ENCODE measurements at places on chromosomes 11 and 22.

- DNase-seq = peak; percentile 44
These were observed 585 bp downstream of the ARHGEF12 start for GRCh38 chr11:120336641-120337354.

GRCh38 chr11:16191212-16191867, 165.0 kb downstream of the SOX6 start:
- no peak for DNase-seq

DNA sequence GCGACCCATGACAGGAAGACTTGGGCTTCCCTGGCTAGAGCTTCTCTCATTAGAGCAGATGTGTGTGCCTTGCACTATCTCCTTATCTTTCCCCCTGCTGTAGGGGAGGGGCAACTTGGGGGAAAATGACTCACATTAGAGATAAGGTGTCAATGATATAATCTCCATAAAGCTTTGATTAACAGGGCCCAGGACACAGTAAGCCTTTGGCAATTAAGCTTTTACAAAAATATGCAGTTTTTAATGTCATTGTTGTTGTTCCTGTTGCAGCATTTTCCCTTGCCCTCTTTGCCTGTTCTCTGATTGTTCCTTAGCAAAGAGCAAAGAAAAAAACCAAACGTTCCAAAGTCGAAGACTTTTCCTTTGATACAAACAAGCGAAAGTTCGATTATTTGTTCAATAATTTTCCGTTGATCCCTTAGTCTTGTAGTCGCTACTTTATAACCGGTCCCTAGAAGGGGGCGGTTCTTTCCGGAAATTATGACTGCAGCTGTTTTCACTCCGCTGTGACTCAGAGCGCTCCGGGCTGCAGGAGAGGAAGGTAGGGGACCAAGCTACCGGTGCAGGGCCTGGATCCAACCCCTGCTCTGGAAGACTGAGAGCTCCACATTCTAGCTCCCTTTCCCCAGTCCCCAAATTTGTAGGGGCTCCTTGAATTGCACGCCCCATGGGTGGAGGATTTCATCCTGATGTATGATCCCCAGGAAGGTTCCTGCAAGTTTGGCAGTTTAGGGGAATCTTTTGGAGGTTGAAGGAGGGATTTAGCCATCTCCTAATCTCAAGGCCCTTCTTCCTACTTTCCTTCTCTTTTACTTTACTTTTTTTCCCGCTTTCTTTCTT, at the start of gene VWA5A:
Gene VWA5A, plus strand, starts transcription at position 509 of the 840 bp plus-strand sequence. CDS start 2,062 bp downstream, outside the sequence.
- peak; percentile 50 for DNase-seq

DNA sequence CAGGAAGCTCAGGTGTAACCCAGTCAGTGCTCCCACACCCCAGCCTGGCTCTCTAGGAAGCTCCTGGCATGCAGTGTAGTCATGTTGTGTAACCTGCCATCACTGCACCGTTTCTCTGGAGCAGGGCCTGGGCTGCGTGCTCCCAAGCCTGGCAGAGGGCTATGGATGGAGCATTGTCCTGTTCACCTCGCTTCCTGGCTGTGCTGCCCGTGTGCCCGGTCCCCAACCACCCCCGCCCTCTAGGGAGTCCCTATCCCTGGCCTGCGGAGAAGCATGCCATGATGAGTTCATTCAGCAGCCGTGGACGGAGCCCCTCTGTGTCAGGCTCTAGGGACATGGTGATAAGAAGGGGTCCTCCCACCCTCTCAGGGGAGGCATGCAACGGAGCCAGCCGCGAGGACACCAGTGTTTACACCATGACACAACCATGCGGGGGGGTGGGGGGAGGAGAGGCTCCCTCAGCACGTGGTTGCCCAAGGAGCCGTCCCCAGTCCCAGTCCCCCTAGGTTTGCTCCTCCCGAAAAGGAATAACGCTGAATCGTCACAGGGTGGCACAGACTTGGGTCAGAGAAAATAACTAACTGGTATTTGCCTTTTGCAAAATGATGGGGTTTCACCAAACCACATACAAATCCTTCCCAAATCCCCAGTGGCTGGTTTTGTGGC, 73.1 kb downstream of the FBLN1 start:
- DNase-seq = no peak

GRCh38 chr11:43573233-43573632, 107.3 kb upstream of the HSD17B12 start:
- peak; percentile 72 for DNase-seq

DNA sequence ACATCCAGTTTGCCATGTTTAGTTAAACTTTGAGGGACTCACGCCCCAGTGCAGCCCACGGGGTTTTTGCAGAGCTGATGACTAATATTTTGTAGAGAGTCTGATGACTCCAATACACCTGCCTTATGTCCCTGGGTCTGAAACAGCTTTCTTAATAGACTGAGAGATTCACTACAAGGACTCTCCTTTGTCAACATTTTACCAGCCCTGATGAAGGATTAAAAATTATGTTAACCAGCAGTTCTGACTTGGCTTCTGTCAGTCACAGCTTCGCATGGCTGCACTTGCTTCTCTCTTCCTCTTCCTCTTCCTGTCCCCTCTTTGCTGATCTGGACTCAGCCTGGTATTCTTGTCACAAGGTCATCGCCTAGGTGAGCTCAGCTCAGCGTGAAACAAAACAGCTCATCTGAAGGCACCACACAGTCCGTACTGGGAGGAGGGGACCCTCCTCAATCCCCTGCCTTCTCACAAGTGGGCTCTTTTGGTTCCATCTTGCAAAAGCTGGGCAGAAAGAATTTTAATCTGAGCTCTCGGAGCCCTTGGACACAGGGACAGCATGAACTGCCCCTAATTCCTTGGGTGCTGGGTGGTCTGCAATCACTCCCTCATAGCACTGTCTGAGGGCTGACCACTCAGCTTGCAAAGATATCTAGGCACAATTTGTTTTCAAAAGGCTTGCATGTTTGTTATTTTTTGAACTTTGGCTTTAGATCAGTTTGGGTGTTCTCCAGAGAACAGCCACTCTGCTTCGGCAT, 38.1 kb upstream of the POU2AF1 start:
- no peak for DNase-seq

- DNase-seq = no peak
These were observed 792 bp downstream of the RBMXL2 start for GRCh38 chr11:7089328-7090251.

DNA sequence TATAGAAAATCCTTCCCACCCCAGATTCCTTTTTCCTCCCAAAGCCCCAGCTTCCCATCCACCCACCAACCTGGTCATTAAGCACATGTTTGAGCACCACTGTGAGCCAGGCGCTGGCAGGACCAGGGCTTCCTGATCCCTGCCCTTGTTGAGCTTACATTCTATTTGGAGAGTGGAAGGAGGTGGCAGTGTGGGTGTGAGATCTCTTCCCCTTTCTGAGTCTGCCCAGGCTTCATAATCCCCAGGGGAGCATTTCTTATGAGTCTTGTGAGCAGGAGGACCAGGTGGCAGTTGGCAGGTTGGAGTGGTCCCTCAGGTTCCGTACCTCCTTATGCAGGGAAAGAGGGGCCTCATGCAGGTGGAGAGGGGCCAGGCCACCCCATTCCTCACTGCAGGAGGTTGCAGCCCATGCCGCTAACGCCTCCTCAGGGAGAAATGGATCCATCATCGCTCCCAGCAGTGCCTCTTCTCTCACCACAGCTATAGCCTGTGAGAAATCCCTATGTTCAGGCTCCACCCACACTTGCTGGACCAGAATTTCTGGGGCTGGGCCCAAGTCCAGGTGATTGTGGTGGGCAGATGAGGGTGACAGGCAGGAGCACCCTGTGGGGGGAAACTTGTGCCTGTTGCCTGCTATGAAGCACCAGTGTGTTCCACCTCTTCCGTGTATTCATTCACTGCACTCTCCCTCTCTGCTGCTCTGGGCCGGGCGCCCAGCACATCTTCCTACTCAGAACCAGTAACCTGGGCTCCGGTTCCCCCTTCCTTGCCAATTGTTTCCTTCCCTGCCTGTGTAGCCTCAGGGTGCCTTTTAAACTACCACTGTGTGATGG, 23.5 kb downstream of the UBE2L3 start:
- DNase-seq = no peak

GRCh38 chr11:32088117-32088941, 2.5 kb upstream of the RCN1 start:
- DNase-seq = no peak

DNA sequence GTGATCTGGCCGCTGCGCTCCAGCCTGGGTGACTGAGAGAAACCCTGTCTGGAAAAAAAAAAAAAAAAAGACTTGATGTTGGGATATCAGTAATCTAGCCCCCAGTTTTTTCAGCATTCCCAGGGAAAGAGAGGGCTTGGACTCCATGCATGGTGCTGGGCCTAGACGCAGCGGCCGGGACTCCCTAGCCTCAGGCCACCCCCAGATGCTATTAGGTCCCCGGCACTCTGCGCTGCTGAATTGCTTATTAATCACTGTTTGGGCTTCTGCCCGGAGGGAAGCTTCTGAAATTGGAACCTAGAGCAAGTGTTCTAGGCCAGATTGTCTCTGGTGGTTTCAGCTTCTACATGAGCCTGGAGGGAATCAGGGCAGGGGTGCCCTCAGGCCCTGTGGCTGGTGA, 39.0 kb downstream of the SLCO2B1 start:
- DNase-seq = no peak

GRCh38 chr11:115774756-115775155, 270.5 kb upstream of the CADM1 start:
- DNase-seq = no peak

GRCh38 chr22:44765571-44766285, 13.4 kb downstream of the ARHGAP8 start:
- DNase-seq = no peak

DNA sequence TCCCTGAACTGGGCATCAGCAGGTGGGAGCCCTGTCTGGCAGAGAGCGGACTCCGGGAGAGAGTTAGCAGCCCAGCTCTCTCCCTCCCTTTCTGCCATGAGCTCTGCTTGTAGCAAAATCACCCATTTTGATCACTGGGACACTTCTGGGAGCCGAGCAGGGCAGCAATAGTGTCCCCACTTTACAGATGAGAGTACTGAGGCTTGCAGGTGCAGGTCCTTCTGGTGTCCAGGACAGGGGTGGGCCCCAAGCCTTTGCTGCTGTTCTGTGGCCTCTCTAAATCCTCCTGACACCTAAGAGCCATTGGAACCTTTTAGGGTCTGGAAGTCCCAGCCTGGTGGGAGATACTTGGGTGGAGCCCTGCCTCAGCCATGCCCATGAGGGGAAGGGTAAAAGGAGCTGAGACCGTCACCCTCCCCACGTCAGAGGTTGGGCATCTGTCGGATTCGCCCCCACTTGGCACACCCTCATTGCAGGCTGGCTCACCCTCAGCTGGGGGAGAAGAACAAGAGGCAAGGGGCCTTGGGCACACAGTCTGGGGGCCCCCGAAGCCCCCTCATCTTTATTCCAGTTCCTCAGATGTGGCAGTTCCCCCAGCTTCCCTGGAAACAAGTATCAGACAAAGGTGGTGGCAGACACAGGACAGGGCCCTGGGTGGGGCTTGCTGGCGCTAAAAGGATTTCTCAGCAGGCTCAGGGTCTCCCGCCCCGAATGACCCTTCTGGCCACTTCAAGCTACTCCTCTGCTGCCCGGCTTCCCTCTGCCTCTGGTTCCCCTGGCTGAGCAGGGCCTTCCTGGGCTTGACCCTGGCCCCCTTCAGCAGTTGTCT, 4.5 kb downstream of the RIN1 start:
- no peak for DNase-seq

DNA sequence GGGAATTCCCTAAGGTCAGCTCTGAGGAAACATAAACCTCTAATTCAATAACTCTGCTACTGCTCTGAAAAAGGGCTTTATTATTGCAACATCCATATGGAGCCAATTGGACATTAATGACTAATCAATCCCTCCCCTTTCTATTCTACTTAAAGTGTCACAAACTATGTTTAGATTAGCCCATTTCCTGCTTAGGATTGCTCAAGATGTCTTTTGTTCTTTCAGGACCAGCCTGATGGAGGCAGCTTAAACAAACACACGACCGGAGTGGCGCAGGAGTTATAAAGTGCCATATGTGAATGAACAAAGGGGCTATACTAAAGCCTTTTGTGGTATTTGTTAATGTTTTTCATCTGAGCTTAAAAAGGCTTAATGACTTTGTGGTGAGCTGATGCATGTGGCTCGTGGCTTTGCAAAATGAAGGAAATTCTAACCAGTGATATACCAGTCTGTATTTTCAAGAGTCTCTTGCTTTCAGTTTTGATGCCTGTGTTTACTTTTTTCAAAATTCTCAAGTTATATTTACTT, 354.4 kb downstream of the SOX6 start:
- DNase-seq = peak; percentile 77

DNA sequence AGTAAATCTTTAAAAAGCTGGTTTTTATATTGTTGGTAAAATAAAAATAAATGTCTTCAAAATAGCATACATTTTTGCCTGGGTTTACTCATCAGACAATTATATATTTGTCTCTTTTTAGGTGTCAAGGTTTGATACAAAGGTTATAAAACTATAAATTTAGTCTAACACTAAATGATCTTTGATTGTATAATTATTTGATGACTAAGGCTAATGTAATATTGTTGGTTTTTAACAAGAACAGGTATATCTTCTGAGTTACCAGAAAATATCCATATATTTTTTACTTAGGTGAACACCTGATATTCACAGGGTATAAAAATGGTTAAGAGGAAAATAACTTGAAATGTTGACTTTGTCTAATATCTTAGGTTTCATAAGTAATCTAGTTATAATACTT, 104.3 kb downstream of the KIF18A start:
- DNase-seq = no peak

DNA sequence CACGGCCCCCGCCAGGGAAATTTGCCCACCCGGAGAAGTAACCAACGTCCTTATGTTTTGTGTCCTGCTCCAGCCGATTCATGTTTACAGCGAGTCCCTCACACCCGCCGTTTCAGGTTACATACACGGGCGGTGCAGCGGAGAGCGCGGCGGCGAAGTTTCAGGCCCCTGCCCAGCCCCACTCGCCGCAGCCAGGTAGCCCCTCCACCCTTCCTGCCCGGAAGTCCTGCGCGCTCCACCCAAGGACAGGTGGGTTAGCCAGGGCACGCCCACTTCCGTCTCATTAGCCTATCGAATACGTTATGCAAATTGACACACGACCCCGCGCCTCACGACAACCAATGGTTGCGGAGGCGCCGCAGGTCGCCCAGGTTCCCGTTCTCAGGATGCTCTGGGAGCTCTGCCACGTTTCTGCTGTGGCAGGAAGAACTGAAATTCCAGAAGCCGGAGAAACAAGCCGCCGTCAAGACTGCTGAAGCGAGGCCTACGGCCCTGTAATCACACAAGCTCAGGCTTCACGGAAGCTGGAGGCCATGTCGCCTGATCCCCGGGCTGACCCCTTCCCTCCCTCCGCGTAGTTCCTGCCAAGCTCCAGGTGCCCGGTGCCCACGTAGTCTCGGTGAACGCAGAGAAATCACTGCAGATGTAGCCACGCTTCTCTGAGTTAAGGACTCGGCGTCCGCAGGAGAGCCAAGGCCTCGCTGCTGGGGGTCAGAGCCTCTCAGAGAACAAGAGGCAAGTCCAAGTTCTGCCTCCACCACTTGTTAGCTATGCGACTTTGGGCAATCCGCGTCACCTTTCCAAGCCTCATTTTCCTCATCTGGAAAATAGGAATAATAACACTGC, 22.4 kb upstream of the MYH9 start:
- DNase-seq = peak; percentile 97

- peak; percentile 39 for DNase-seq
These were observed 99.7 kb upstream of the IGLL5 start for GRCh38 chr22:22787786-22788459.

- DNase-seq = no peak
These were observed at the start of gene NLRP10 for GRCh38 chr11:7965386-7965785. TSS of gene NLRP10 (minus strand) at chr11:7965447. CDS start at chr11:7963495, 1,952 bp downstream.
